Tibial nerve (tissue), 4 donors: ENCODE measurements at places on chromosomes 1 and 21.

GRCh38 chr1:217482356-217483102, 148.4 kb downstream of the GPATCH2 start:
- DNase-seq: no peak

- DNase-seq: no peak
Measured at GRCh38 chr1:117819301-117819700, 110.1 kb downstream of the GDAP2 start.

GRCh38 chr1:110475362-110476027, 24.5 kb downstream of the PROK1 start:
- no peak for DNase-seq

GRCh38 chr1:209268479-209268878, 315.0 kb upstream of the CAMK1G start:
- DNase-seq: no peak

- no peak for DNase-seq
Measured at GRCh38 chr1:191134796-191135195, 657.1 kb upstream of the BRINP3 start.

- DNase-seq: no peak
Measured at GRCh38 chr1:93051961-93052360, 27.1 kb upstream of the MTF2 start.

- DNase-seq: no peak
Measured at GRCh38 chr21:17784604-17785402, 34.4 kb downstream of the C21orf91 start.

GRCh38 chr21:34642211-34643075, 26.4 kb upstream of the CLIC6 start:
- DNase-seq: no peak

DNA sequence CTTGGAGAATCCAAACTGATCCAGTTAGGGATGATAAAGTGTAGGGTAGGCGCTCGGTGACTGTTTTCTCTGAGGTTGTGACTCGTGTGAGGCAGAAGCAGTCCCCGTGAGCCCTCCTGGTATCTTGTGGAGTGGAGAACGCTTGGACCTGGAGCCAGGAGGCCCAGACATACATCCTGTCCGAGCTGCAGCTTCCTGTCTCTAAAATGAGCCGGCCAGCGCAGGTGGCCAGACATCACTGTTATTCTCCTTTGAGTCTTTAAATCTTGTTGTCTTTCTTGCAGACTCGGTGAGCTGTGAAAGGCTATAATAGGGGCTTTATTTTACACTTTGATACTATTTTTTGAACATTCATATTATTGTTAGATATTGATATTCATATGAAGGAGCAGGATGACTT, 12.3 kb downstream of the PCSK9 start:
- DNase-seq: no peak
